Activated CD4-positive, alpha-beta T cell treated with anti-CD3 and anti-CD28 coated beads, Interleukin-2, amount 50 U/mL, for 48 hours (primary cell): ENCODE measurements at places on chromosomes 3 and 15.

DNA sequence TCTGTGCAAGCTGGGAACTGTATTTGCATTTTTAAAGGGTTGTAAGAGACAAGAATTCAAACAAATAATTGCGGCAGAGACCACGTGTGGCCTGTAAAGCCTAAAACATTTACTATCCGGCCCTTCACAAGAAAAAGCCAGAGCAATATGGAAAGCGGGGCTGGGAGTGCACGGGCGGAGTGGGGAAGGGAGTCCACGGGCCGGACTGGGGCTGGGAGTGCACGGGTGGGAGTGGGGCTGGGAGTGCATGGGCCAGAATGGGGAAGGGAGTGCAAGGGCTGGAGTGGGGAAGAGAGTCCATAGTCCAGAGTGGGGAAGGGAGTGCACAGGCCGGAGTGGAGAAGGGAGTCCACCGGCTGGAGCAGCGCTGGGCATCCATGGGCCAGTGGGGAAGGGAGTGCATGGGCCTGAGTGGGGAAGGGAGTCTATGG is 41.2 kb downstream of the KLF15 start:
- no peak for DNase-seq

DNA sequence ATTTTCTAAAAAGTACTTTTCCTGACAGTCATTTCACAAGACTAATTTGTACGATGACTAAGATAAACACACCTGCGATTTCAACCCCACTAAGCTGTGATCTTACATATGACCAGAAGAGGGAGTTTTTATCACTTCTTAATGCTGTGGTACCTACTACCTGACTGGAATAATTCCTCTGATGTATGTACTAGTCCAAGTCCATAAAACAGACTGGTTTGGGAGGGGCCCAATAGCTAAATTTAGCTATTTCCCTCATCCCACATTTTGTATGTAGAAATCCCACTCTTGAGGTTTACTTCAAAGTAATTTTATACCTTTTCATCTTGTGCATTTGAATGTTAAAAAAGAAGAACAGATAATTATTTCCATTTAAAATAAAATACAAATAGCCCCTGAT is 49.7 kb upstream of the SCAANT1 start:
- DNase-seq, result no peak

DNA sequence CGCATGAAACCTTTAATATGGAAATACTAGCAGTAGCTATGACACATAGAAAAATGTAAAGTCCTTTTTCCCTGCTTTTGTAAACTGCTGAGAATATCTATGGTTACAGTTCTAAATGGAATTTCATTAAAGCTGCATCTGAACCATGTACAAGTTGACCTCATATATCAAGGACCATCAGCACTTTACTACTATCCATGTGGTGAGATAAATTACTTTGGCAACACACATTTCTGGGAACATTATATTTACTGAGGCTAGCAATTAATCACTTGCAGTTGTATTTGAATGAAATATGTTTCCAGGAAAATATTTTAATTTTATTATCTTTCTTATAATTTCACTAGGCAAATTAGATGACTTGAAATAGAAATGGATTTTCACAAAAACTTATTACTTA is 545.5 kb downstream of the NAALADL2 start:
- DNase-seq, result no peak

DNA sequence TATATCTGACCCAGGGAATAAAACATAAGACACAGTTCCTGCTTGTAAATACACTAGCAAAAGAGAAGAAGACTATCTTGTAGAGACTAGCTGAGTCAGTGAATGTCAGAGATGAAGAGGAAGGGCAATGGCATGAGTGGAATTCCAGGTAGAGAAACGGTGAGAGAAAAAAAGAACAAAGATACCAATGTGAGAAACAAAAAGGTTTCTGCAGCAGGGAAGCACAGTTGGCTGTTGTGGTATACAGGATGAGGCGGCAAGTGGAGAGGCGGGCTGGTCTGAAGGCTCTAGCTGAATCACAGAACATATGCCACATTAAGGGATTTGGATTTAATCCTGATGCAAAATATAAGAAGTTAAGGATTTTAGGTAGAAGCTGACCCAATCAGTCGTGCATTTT is 17.1 kb upstream of the TASOR start:
- DNase-seq, result no peak

GRCh38 chr3:56590814-56591213 is 33.8 kb downstream of the CCDC66 start:
- no peak for DNase-seq

- peak; percentile 38 for DNase-seq
Measured at GRCh38 chr15:39171944-39172368, 408.9 kb upstream of the THBS1 start.

GRCh38 chr3:71029770-71030169 is 553.8 kb downstream of the FOXP1 start:
- DNase-seq, result no peak

GRCh38 chr15:25543196-25543595 is 104.4 kb upstream of the UBE3A start:
- DNase-seq, result no peak

DNA sequence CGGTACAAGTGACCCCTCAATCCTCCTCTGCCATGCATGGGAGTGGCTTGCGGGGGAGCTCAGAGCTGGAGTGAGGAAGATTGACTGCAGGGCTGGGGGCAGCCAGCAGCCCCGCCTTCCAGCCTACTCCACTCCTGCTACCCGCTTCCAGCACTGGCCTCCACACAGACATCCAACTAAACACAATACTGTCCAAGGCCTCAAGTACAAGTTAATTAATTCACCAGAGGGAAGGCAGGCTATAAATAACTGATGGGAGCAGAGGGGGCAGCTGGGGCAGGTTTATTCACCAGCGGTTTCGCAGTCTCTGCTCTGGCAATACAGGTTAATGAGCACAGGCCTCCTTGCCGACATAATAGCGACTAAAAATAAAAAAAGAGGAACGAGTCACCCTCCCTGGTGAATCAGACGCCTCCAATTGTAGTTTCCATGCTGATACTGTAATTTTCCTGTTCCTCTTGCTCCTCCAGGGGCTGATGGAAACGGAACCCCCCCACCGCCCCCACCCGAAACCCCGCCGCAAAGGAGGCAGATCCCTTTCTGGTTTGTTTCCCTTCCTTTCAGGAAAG is 166.4 kb upstream of the TLE3 start:
- no peak for DNase-seq

DNA sequence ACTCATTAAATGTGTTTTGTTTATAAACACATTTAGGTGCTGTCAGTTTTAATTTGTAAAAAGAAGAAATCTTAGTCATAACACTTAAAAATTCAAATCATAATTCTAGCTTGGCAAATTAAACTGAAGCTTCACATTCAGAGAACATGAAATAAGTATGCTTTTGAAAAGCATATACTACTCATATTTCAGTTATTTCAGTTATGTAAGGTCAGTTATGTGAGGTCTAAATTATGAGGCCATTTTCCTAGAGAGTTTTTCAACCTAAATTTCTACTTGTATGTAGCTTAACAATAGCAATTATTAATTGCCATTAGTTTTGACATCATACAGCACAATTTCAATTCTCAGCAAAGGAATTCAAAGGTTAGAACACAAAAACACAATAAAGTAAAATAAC is 465.0 kb downstream of the PLOD2 start:
- DNase-seq, result no peak

DNA sequence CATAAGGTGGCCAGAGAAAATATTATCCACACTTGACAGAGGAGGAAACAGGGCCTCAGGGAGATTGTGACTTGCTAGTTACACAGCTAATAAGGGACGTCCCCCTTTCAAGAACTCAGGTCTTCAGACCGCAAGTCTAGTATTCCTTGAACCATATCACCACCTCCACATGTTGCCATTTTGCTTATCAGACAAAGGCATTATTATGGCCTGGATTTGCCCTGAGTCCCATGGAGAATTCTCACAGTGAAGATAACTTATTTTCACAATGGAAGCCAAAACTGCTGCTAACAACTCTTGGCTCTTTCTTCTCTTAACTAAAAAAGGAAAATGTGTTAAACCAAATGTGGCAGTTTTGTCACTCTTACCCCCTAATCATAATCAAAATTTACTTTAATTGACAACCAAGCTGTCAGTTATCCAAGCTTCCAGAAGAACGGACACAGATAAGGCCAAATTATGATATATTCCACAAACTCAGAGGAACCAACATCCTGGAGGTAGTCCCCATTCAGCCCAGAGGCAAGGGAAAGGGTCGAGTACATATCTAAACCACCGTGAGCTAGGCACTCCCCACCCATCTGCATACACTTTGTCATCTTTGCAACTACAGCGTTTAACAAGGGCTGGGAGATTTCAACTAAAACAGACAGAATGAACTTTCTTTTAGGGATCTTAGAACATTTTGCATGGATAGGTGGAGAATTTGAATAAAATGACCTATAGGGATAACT is 63.6 kb upstream of the THBS1 start:
- DNase-seq, result no peak

DNA sequence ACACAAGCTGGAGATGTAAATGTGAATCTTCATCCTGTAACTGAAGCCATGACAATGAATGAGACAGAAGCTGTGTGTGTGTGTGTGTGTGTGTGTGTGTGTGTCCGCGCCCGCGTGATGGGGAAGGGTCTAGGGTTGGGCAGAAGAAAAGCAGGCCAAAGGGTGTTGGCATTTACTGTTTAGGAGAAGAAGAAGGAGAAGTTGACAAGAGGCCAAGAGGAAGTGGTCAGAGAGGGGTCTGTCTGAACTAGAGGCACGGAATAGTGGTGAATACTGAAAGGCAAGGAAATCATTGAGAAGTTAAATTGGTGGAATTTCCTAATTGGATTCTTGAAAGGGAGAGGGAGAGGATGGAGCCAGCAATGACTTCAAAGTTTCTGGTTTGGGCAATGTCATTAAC is 5.6 kb upstream of the NCEH1 start:
- no peak for DNase-seq

GRCh38 chr3:39144095-39144747 is 9.2 kb downstream of the CSRNP1 start:
- no peak for DNase-seq

GRCh38 chr15:59237119-59237855 is 30.6 kb downstream of the LDHAL6B start:
- no peak for DNase-seq
